ENCODE measurements at places on chromosomes 13 and 19.

DNA sequence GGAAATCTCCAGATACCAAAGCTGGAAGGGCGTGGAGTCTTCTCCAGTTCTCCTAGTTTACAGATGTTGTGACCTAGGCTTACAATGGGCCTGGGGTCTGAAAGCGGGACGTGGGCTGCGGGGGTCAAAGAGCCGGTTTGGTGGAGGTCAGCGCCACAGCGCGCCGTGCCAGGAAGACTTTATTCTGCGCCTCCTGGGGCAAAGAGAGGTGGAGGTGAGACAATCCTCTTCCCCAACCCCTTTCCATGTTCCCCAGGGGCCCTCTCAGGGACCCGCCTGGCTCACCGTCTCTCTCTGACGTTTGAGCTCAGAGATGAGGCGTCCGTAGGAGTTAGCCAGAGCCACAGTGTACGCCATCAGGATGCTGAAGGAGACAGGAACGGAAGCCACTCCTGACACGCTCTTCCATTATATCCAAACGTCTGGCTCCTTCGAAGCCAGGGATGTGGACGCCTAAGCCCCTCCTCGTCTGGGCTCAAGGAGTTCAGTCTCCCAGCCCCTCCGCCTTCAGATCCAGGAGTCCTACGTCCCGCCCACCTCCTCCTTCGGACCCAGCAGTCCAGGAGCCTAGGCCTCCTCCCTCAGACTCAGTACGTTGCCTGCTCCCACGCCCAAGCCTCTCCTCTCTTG is 776 bp upstream of the LENG1 start:
- DNase-seq, result no peak

DNA sequence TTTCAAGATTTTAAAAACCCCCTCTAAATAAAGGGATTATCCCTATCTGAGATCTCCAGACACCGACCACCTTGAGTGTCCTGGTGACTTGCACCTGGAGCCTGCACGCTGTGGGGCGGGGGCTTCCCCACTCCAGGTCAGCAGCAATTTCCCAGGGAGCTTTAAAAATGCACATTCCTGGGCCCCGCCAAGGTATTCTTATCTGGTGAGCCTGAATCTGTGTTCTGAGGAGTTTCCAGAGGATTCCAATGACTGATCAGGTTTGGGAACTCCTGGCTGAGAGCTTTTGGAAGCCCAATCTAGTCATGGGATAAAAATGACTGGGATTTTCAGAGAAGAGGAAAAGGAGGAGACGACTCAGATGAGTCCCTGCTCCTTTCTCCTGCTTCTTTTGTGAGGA is 66.1 kb downstream of the FGF9 start:
- DNase-seq, result no peak

- no peak for DNase-seq
These were observed 363.1 kb downstream of the FGF14 start for GRCh38 chr13:102038787-102039186.

DNA sequence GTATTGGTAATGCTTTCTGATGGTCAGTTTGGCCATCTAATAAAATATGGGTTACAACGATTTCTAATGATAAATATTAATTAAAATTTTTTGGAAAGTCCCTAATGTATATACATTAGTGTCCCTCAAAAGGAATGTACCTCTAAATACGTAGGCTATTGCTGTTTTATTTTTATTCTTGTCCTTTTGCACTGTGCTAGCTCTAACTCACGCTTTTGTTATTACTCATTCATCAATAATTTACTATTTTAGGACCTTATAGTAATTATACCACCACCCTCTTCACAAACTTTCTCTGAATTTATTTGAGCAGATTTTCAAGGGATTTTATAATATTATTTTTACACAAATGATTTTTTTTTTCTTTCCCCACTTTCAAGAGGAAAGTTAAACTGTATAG is 795.9 kb upstream of the PCDH9 start:
- DNase-seq, result no peak

GRCh38 chr13:30186634-30187415 is 120.5 kb downstream of the KATNAL1 start:
- DNase-seq, result no peak

GRCh38 chr19:6677883-6678689 is 8.1 kb upstream of the TNFSF14 start:
- DNase-seq, result no peak

GRCh38 chr13:40350283-40350992 is 316.0 kb downstream of the FOXO1 start:
- no peak for DNase-seq

- DNase-seq, result peak; percentile 7
These were observed at the start of gene ZNF418 for GRCh38 chr19:57934820-57935665. ZNF418 (minus strand) TSS chr19:57935402; CDS start chr19:57933822, 1,580 bp downstream.

DNA sequence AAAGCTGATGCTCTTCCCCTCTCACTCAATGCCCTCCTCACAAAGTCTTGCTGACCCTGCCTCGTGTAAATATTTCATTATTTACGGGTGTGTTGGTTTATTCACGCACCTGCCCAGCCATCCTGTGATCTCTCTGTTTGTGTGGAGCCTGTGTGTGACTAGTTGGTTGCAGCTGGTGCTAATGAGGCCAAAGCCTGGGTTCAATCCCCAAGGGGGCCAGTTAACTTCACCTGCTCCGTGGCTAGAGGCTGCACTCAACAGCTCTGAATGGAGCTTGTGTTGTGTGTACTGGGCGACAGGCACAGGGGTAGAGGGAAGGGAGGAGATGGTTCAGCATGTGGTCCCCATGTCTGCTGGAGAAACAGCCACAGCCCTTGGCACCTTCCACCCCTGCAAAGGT is 109.5 kb downstream of the DNAJC15 start:
- no peak for DNase-seq

- no peak for DNase-seq
These were observed 28.3 kb downstream of the TDRD3 start for GRCh38 chr13:60425332-60425731.

- DNase-seq, result no peak
These were observed 1.7 kb downstream of the B9D2 start for GRCh38 chr19:41362143-41362847.

DNA sequence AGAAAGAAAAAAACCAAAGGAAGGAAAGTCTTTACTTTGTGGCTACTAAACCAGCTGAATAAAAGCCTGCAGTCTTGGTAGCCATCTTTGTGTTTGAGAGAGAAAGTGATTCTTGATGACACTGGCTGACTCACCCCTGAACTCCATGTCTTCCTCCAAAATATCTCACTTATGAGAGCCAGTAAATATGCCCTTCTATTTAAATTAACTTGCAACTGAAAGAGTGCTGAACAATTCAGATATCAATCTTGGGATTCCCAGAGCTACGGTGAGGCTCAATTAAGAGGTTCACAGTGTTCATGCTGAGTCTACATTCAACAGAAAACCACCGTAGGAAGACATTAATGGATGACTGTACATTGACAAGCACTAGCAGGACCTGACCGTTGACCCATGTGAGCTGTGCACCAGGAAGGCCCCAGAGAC is 57.9 kb downstream of the KCTD12 start:
- DNase-seq, result no peak

GRCh38 chr13:90362707-90363106 is 984.8 kb upstream of the MIR17HG start:
- DNase-seq, result no peak

- DNase-seq, result no peak
These were observed 38.1 kb downstream of the NUFIP1 start for GRCh38 chr13:44951184-44951583.

GRCh38 chr13:28434926-28435325 is 60.0 kb downstream of the FLT1 start:
- DNase-seq, result no peak

DNA sequence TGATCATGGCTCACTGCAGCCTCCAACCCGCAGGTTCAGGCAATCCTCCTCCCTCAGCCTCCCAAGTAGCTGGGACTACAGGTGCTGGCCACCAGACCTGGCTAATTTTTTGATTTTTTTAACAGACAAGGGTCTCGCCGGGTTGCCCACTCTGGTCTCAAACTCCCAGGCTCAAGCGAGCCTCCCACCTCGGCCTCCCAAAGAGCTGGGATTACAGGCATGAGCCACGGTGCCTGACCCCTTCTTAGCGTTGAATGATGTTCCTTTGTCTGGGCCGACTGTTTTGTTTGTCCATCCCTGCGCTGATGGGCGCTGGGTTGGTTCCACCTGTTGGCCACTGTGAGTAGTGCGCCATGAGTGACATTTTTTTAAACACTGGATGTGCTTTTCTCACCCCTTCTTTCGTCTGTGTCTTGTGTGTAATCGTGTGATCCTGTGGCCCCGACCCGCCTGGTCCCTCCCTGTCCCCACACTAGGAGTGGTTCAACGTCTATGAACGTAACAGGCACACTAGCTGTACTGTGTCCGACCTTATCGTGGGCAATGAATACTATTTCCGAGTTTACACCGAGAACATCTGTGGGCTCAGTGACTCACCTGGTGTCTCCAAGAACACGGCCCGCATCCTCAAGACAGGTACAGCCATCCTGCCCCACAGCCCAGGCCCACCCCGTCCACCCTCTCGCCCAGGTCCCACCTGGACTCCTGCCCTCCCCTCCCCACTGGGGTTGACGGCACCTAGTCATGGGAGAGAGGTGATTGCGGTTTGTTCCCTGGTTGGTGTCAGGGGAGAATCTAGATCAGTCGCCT is 15.0 kb upstream of the EMC10 start:
- DNase-seq, result no peak

- no peak for DNase-seq
These were observed 729 bp upstream of the MADCAM1 start for GRCh38 chr19:495402-496111.

- no peak for DNase-seq
These were observed 71.0 kb downstream of the ZNF568 start for GRCh38 chr19:36987091-36987490.

- DNase-seq, result no peak
These were observed 862.6 kb downstream of the EFNB2 start for GRCh38 chr13:105672881-105673280.

GRCh38 chr19:20923077-20923871 is at the start of gene ZNF85:
ZNF85 (plus strand) TSS chr19:20923251; CDS start chr19:20923401, 150 bp downstream.
- DNase-seq, result peak; percentile 62

GRCh38 chr19:3275583-3276340 is 51.3 kb downstream of the CELF5 start:
- peak; percentile 76 for DNase-seq

DNA sequence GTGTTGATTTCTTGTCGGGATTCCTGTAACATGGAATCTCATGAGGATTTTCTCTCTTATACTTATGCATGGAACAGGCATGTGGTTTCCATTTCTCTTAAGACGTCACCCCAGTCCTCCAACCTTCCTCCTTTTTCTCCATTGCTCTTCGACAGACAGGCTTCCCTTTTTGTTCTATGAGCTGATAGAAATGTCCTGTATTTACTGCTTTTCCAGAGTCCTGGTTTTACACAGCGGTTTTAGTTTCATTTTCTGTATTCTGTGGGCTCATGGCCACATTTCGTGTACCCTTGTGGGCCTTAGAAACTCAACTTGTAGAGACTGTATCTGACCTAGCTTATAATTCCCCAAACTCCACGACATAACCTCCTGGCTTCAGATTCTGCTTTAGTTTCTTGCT is 113.1 kb downstream of the PAN3 start:
- DNase-seq, result no peak

DNA sequence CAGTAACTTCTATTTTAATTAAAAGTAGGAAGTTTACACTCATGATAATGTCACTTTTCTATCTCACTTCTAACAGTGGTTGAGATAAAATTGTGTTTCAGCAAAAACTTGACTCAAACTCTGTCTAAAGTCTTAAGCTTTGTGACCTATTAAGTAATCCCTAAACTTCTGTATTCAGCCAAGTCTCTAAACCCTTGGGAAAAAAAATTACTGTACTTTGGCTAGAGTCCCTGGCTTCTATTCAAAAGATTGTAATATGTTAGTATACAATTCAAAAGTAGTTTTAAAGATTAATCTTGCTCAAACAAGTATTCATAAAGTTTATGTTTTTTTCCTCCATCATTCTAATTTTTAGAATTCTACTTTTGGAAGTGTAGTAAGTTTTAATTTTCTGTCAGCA is 1248.8 kb downstream of the UQCRFS1 start:
- no peak for DNase-seq

DNA sequence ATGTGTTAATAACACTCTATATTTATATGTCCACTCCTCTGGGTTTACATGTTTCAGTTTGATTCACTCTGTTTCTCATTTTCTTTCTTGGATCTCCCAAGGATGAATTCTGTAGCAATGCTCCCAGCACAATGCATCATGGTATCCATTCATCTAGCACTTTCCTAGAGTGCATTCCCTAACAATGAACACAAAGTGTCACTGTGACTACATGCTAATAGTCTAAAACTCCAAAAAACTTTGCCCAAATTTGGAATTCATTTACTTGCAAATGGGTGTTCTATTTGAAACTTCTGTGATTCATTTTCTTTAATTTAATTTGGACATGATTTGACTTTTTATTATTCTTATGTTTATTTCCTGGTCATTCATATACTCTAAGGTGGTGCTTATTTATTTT is 286.3 kb downstream of the POU4F1 start:
- no peak for DNase-seq

DNA sequence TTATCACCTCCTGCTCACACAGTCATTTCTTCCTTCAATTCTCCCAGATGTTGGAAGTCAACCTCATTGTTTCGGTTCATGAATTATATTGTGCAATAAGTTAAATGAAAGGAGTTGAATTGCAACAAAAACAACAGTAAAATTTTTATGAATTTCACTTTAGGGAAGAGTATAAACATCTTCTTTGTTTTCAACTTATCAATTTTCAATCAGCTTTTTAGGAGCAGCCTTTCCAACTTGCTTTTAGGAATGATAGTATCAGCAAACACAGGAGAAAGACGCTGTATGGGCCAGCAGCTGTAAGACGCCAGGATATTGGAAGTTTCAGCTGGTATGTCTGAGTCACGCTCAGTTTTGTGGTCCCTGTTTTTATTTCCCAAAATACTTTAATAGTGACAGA is 132.5 kb upstream of the ARGLU1 start:
- no peak for DNase-seq

GRCh38 chr13:76879203-76879882 is 6.9 kb downstream of the KCTD12 start:
- peak; percentile 41 for DNase-seq

GRCh38 chr13:94598281-94598680 is 2.3 kb upstream of the TGDS start:
- DNase-seq, result no peak

GRCh38 chr19:29171525-29171924 is 41.4 kb downstream of the UQCRFS1 start:
- no peak for DNase-seq

Measured in stimulated activated CD8-positive, alpha-beta memory T cell treated with anti-CD3 and anti-CD28 coated beads, Interleukin-15, amount 100 ng/mL, for 4 hours (primary cell).